Prostate gland (tissue), 2 donors: ENCODE measurements at places on chromosomes 2 and 18. TPM values are rescaled to one million over a fixed set of nuclear protein-coding genes. Genes with fewer than 3 reads are reported as not detected.

DNA sequence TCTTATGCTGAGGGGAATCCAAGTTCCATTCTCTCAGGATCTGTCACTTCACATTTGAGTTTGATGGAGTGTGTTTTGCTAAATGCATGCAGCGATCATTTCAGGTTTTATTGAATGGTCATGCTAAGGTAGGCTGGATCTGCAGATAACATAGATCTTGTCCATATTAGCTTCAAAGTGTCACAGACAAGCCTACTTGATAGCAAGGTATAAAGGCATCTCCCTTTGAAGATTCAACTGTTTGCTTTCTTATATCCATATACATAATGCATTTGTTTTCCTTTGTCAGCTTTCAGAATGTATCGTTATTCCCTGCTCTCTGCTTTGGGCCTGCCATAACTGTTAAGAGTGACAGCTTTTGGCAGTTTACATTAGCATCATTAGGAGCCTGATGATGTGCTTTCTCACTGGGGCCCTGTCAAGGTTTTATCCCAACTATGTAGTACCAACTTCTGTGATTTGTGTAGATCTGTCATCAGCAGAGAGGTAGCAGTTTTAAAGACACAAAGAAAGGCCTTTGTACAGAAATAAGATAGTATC lies 604.3 kb upstream of the CDH7 start:
- H3K4me3 ChIP-seq: no peak overlapping the region
- no peaks in the 10 kb centered on the region for H3K4me1 ChIP-seq
- no peaks in the 10 kb centered on the region for H3K36me3 ChIP-seq
- DNase-seq: no peak

DNA sequence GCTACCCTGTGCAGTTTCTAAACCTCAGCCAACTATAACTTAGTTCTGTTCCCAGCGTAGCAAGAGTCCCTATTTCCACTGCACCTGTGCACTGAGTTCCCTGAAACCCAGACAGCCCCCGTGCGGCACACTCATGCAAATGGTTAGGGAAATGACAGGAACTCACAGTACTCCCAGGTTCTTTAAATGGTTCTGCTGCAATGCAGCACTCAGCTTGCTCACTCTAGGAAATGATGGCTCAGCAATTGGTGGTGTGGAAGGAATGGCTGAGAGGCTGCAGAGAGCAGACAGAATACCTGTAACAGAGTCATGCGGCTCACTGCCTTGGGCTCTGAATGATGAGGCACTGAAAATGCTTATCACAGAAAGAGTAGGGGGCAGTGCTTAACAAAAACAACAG lies 143.0 kb downstream of the RAD51AP2 start:
- H3K4me3 ChIP-seq: no peak overlapping the region
- no peaks in the 10 kb centered on the region for H3K27me3 ChIP-seq
- no peak for DNase-seq
- H3K36me3 ChIP-seq: no peaks in the 10 kb centered on the region
- no peak overlapping the region for H3K27ac ChIP-seq
- H3K4me1 ChIP-seq: no peaks in the 10 kb centered on the region

SGPP2 gene
- total RNA-seq: 3.3 TPM

DNA sequence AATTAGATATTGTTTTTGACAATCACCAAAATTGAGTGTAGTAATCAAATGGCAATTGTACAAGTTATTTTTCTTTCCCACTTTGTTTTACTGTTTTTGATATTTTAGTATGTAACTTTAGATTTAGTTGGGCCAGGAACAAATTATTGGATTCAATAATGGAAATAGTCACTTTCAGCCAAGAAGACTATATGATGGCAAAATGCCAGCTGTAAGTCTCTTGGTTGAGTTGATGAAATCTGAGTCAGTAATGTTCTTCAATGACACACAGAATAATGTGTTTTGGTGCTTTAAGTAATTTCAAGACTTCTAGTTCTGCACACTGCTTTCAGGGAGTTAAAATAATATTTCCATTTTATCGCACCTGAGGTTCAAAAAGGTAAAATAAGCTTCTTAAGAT lies 2022.0 kb upstream of the CELF4 start:
- H3K4me3 ChIP-seq: no peak overlapping the region
- no peak for DNase-seq
- no peaks in the 10 kb centered on the region for H3K36me3 ChIP-seq

DNA sequence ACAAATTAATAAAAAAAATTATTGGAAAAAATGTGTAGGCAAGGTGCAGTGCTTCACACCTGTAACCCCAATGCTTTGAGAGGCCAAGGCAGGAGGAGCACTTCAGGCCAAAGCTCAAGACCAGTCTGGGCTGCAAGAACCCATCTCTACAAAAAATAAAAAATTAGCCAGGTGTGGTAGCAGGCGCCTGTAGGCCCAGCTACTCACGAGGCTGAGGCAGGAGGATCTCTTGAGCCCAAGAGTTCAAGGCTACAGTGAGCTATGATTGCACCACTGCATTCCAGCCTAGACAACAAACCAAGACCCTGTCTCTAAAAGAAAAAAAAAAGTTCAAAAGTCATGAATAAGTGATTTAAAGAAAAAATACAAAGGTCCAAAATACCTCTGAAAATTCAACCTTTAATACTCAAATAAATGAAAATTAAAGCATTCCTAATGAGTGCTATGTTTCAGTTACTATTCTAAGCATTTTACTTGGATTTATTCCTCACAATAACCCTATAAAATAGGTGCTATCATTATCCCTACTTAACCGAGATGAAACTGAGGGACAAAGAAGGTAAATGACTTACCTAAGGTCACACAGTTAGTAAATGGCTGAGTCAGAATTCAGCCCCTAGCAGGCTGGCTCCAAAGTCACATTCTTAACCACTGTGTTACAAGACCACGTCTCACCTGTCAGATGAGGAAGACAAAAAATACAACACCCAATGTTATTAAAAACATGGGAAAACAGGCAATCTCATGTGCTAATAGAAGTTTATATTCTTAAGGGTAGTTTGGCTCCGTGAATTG lies 36.4 kb upstream of the PCBP1 start:
- no peak for DNase-seq
- H3K27me3 ChIP-seq: no peaks in the 10 kb centered on the region
- no peaks in the 10 kb centered on the region for H3K36me3 ChIP-seq
- H3K4me3 ChIP-seq: no peak overlapping the region
- H3K27ac ChIP-seq: no peak overlapping the region

REG1B gene
- not detected for total RNA-seq

GRCh38 chr2:230414302-230414701 lies 1.7 kb upstream of the SP100 start:
- peaks cover 9% of the 10 kb centered on the region for H3K4me1 ChIP-seq
- no peak overlapping the region for H3K4me3 ChIP-seq
- no peak for DNase-seq
- no peak overlapping the region for H3K27ac ChIP-seq

LRRC30 gene
- not detected for total RNA-seq

- H3K4me1 ChIP-seq: no peaks in the 10 kb centered on the region
- H3K36me3 ChIP-seq: no peaks in the 10 kb centered on the region
- no peak overlapping the region for H3K4me3 ChIP-seq
These were observed 120.4 kb downstream of the LIPG start for GRCh38 chr18:49682173-49682802.

- H3K27ac ChIP-seq: no peak overlapping the region
- H3K4me3 ChIP-seq: no peak overlapping the region
- H3K27me3 ChIP-seq: no peaks in the 10 kb centered on the region
- no peaks in the 10 kb centered on the region for H3K4me1 ChIP-seq
These were observed 1132.9 kb upstream of the ZEB2 start for GRCh38 chr2:145652571-145653545.

XIRP2 gene
- total RNA-seq: 0.06 TPM

DNA sequence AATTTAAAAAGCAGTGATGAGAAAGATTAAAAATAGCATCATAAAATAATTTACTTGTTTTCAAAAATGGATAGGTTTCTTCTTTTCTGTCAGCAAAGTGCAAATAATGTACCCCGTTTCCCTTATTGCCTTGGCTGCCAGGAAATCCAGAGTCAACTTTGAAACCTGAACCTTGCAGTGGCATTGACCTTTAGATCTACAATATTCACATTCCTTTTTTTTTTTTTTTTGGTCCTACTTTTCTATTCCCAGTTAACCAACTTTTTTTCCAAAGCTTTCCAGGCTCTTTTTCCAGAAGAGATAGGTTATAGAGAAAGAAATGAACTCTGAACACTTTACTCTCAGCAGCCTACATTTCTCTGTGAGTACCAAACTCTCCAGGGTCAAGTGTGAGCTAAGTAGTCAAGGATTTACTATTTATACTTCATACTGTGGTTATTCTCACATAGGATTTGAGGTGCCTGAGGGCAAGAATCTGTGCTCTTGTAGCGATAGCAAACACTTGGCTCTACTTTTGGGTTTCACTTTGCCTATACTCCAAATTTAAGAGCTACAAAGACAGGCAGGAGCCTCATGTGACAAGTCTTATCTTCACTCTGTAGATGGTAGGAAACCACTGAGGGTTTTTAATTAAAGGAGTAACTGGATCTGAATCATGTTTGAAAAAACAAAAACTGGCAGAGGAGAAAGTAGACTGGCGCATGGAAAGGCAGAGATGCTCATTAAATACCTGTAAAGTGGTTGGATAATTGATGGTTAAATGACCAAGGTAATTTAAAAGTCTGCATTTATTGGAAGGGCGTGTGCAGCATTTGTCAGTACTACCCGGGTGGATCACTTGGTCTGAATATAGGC lies 63.2 kb upstream of the TMEM17 start:
- H3K4me1 ChIP-seq: no peaks in the 10 kb centered on the region
- DNase-seq: no peak
- no peaks in the 10 kb centered on the region for H3K36me3 ChIP-seq
- H3K4me3 ChIP-seq: no peak overlapping the region

DNA sequence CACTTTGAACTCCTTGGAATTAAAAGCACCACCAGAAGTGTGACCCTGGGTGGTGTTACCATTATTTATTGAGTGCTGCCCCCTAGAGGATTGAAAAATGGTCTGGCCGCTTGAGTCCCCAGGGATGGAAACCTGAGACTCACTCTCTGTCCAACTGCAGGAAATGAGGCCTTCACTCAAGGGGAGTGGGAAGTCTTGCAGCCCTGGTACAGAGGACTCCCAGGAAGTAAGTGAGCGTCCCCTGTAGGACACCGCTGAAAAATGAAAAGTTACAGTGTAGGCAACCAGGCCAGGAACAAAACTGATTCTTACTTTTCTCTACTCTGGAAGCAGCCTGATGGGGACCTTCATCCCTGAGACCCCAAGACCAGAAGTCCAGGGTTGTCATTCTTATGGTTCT lies 2.2 kb upstream of the NRP2 start:
- no peak for DNase-seq
- no peaks in the 10 kb centered on the region for H3K27me3 ChIP-seq
- no peak overlapping the region for H3K4me3 ChIP-seq
- H3K27ac ChIP-seq: no peak overlapping the region
- no peaks in the 10 kb centered on the region for H3K4me1 ChIP-seq

- DNase-seq: no peak
- H3K27ac ChIP-seq: no peak overlapping the region
- H3K36me3 ChIP-seq: no peaks in the 10 kb centered on the region
- no peaks in the 10 kb centered on the region for H3K27me3 ChIP-seq
- H3K4me1 ChIP-seq: no peaks in the 10 kb centered on the region
- no peak overlapping the region for H3K4me3 ChIP-seq
These were observed 1.3 kb downstream of the ADRA2B start for GRCh38 chr2:96114903-96115581.

DNA sequence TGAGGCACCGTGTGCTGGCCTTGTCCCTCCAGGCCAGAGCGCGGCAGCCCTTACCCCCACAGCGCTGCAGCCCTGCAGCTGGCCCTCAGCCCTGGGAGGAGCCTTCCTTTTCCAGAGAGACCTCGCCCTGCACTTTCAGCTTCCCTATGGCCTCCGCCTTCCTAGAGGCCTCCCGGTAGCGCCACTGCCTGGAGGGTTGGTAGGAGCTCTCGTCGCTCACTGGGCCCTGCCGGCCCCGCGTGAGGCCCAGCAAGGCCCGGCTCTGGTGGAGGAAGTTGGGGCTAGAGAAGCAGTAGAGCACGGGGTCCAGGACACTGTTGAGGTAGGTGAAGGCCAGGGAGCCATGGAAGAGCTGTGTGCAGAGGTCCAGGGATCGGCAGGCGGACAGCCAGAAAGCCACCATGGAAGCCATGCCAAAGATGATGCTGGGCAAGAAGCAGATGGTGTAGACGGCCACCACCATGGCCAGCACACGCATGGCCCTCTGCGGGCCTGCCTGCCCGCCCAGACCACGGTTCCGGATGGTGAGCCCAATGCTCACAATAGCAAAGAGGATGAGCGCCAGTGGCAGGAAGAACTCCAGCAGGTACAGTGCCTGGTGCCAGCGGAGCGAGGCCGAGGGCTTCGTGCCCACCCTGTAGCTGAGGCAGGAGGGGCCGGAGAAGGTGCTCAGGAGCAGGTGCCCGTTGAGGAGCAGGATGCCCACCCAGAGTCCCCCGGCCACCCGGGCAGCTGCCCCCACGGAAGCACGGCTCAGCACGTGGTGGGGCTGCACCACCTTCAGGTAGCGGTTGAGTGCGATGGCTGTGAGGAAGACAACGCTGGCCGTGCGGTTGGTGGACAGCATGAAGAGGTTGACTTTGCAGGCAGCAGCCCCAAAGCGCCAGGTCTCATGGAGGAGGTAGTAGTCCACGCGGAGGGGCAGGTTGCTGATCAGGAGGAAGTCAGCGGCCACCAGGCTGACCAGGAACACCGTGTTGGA lies 821 bp downstream of the OXER1 start:
- no peaks in the 10 kb centered on the region for H3K4me1 ChIP-seq
- H3K27me3 ChIP-seq: no peaks in the 10 kb centered on the region
- no peak for DNase-seq
- H3K36me3 ChIP-seq: no peaks in the 10 kb centered on the region
- no peak overlapping the region for H3K27ac ChIP-seq

ITM2C gene
- total RNA-seq: 137 TPM
